Suppressor macrophage treated with lipopolysaccharide for 1 hour (primary cell): ENCODE measurements at places on chromosomes 5 and 9.

GRCh38 chr5:91256142-91256524, 127.0 kb downstream of the ARRDC3 start:
- DNase-seq: no peak

- DNase-seq: no peak
Measured at GRCh38 chr5:141841378-141842180, 36.6 kb downstream of the PCDH1 start.

GRCh38 chr9:109437286-109437685, 60.8 kb downstream of the PTPN3 start:
- DNase-seq: no peak

- peak; percentile 74 for DNase-seq
Measured at GRCh38 chr5:18745988-18746615, 1111.8 kb downstream of the TAF11L14 start.

DNA sequence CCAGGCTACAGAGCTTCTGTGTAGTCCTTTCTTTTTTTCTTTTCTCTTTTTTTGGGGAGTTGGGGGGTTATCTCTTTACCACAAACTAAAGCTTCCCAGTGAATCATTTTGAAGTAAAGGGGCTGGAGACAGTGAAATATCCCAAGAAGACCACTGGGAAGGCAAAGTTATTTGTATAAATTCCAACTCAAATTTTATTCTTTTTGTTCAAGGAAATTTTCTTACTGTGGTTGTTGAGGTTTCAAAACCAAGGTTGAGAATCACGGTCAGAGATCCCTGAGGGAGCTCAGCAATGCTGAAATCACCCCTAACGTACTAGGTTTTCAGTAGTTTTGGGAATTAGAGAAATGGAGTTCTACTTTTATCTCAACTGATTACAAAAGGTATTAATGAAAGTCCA, 175.7 kb downstream of the ARHGEF28 start:
- DNase-seq: no peak

- DNase-seq: no peak
Measured at GRCh38 chr5:11596185-11596584, 308.1 kb downstream of the CTNND2 start.

DNA sequence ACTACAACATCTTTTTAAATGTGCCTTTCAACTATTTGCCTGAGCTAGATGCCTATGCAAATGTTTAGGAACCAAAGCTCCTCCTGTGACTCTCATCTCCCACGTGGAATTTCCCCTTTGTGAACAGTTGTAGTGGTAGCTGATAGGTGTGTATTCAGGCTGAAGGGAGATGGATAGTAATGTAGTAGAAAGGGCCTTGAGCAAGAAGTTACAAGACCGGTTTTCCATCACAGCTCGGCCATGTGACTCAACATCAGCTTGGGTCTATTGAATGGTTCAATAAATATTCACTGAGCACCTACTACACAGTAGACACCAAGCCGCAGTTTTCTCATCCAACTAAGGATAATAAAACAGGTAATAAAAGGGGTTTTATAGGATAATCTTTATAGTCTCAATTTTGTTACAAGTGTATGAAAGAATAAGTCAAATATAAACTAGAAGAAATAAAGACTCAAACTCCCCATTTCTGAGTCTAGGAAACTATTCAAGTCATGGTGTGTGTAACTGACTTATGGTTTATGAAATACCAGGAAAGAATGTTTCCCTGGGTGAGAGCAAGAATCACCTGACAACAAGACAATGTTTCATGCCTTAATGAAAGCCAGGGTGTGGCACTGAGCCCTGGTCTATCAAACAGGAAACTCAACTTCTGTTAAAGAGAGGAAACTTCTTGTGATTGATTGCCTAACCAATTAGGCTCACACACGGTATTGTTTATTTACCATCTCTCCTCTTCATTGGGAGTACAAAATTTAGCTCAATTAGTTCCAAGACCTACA, 187.1 kb upstream of the SPEF2 start:
- DNase-seq: no peak

DNA sequence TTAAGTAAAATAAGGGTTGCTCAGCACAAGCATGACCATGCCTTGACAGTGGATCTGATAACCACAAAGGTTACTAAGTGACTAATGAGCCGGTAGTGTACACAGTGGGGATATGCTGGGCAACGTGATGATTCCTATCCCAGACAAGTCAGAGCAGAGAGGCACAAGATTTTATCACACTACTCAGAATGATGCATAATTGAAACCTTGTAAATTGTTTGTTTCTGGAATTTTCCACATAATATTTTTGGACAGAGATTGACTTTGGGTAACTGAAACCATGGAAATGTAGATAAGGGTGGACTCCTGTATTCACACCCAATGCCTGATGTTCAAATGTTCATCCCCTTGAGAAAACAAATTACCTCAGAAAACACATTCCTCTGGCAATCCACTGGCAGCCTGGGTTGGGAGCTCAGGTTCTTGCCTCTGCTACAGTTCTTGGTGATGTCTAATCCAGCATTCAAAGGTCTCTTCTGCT, 16.2 kb upstream of the ERAP1 start:
- no peak for DNase-seq

GRCh38 chr9:101995231-101995630, 256.8 kb upstream of the GRIN3A start:
- DNase-seq: peak; percentile 28

GRCh38 chr5:55821731-55822512, 29.2 kb upstream of the IL31RA start:
- no peak for DNase-seq

- DNase-seq: no peak
Measured at GRCh38 chr5:144436007-144436406, 265.3 kb downstream of the KCTD16 start.

GRCh38 chr9:5947912-5948311, 57.2 kb downstream of the MLANA start:
- DNase-seq: no peak

GRCh38 chr9:110410961-110411360, 73.3 kb upstream of the TXNDC8 start:
- no peak for DNase-seq

DNA sequence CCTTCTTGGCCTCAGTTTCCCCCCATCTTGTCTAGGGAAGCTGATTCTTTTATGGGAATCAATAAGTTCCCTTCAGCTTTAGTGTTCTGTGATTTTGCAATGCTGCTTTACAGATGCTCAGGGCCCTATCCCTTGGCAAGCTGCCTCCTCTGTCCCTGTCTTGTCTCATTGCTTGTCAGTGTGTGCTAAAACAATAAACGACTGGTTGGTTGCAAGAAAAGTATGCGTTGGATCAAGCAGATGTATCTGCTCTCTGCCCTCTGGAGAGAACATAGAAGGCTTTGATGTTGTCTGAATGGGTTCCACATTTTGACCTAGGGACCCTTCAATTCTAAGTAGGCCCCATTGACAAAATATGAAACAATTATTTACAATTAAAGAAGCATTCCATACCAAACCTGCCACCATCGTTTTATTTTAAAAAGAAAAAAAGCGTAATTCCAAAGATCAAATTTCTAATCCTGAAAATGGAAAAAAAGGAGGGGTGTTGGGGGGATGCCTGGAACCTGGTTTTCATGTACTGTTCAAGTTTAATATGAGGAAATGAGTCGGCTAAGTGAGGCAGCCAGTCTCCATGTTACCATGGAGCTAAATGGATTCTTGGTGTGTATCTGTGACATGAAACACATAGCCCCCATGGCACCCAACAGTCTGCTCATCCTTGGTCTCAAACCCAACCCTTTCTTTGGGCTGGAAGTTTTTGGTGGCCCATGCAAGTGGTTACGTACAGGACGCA, 31.2 kb upstream of the TARS1 start:
- DNase-seq: no peak

DNA sequence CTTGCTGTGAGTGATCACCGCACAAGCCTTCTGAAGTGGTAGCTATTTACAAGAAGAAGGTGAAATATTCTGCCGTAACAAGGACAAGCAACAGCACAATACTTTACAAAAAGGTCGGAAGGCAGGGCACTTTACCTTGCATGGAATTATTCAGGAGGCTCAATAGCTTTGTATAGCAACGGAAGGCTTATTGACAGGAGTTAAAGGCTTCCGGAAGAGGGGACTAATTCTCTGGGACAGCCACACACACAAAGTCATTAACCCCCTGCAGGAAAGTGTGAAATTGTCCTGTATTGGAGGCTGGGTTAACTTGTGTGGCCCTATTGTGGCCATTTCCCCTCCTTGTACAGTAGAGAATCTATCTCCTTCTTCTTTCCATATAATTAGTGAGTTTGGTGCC, 199.3 kb upstream of the SEMA6A start:
- DNase-seq: no peak

GRCh38 chr5:32051796-32052195, 122.3 kb downstream of the GOLPH3 start:
- no peak for DNase-seq

GRCh38 chr5:123610665-123611405, 98.9 kb downstream of the CSNK1G3 start:
- DNase-seq: peak; percentile 64

DNA sequence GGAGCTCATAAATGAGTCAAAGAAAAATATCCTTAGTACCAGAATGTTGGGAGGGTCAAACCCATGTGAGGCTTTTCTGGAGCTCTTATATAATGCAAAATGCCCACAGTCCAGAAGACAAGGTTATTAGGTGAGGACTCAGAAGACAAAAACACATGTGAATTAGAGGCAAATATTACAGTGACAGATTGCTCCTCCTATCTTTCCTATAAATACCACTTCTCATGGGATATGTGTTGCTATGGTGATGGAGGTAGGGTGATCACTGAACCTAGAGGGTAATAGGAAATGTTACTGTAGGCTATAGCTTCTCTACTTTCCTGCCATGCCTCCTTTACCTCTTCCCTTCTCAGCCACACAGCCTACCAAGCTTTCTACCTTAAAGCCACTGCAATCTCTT, 264.6 kb downstream of the SEC61B start:
- DNase-seq: no peak

DNA sequence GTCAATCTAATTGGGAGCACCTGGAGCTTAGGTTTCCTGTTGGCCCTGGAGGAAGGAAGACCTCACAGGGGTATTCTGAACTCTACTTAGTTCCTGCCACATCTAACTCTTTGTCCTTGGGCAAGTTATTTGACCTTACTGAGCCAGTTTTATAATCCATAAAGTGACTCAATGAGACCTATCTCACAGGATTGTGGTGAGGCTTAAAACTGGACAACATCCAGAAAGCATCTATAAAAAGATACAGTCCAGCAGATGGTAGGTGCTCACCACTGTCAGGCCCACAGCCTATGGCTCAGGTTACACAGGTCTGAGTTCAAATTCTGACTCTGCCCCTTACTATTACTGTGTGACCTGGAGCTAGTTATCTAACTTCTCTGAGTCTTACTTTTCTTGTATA, 23.3 kb downstream of the KCNV2 start:
- no peak for DNase-seq

DNA sequence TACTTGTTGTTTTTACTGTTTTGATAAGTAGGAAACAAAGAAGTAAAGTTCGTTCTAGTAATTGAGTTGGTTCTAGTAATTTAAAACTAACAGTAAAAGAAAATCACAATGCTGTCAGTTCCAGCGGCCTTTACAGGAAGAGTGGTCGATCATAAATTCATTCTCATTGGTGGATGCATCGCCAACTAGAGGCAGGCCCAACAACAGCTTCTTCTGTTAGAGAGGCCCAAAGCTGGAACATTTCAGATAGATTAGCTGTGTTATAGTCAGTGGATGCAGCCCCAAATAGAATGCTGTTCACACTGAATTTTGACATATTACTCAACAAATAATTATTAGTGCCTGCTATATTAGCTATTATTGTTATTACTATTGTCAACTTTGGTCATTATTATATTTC, 80.8 kb downstream of the ARRDC3 start:
- peak; percentile 42 for DNase-seq

- peak; percentile 61 for DNase-seq
Measured at GRCh38 chr5:62340392-62340791, 34.4 kb downstream of the KIF2A start.
